ENCODE measurements at places on chromosomes 6 and 20. TPM values are rescaled to one million over a fixed set of nuclear protein-coding genes. Genes with fewer than 3 reads are reported as not detected.

- no peak for DNase-seq
Measured at GRCh38 chr6:167212713-167213005, 54.9 kb upstream of the GPR31 start.

The DDX43 gene
- 1.6 TPM for total RNA-seq

DNA sequence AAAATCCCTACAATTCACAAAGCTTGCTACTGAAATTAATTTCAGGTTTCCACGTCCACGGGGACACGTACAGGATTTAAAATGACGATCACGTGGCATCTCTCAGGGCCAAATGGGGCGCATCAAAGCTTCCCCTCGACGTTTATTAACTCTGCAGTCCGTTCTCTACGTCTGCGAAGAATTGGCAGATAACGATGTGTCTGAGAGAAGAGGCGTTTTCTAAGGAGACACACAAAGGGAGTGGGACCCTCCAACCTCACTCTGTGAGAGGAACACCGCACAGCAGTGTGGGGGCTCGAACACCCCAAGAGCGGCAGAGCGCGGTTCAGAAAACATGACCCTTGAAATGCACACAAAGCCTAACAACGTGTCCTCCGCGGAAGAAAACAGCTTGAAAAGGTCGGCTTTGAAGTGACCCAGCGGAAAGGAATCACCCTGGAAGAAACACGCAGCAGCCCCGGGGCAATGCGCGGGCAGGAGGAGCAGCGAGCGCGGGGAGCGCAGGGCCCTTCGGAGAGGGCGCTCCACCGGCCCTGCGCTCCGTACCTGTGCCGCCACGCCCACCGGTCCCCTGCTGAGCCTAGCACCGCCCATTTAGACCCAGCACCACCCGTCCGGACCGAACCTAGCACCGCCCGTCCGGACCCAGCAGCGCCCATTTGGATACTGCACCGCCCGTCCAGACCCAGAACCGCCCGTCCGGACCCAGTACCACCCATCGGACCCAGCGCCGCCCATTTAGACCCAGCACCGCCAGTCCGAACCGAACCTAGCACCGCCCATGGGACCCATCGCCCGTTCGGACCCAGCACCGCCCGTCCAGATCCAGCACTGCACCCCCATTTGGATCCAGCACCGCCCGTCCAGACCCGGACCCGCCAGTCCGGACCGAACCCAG lies 1.1 kb upstream of the AFDN start:
- DNase-seq, result peak; percentile 76

The MEP1A gene
- not detected for total RNA-seq

GRCh38 chr6:106825156-106825555 lies 149.4 kb downstream of the CD24 start:
- DNase-seq, result no peak

GRCh38 chr6:139852488-139853140 lies 478.2 kb upstream of the CITED2 start:
- no peak for DNase-seq

The LGSN gene
- total RNA-seq, result 0.06 TPM

GRCh38 chr6:25192590-25193459 lies 86.3 kb upstream of the CARMIL1 start:
- DNase-seq, result peak; percentile 20

DNA sequence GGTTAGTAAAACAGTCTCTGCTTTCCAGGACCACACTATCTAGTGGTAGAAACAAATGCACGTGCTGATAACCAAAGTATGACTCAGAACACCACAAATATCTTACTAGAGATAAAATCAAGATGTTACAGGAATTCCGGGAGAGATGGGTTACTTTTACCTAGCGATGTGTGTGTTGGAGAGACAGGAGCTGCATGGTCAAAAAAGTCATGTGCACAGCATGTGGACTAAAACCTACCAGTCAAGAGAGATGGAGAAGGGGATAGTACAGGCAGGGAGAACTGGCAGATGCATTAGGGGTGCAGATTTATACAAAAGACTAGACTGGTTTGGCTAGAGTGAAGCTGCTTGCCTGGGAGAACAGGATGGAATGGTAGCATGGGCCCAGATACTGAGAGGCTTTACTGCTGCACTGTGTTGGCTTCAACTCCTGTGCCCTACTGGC lies 75.3 kb upstream of the MRAP2 start:
- DNase-seq, result no peak

- no peak for DNase-seq
Measured at GRCh38 chr20:29740951-29741593, 1516.4 kb upstream of the DEFB115 start.

- peak; percentile 54 for DNase-seq
Measured at GRCh38 chr20:50724851-50725723, 6.3 kb upstream of the PARD6B start.

The MMP24 gene
- 1.6 TPM for total RNA-seq

The PRKN gene
- total RNA-seq, result 9.3 TPM

DNA sequence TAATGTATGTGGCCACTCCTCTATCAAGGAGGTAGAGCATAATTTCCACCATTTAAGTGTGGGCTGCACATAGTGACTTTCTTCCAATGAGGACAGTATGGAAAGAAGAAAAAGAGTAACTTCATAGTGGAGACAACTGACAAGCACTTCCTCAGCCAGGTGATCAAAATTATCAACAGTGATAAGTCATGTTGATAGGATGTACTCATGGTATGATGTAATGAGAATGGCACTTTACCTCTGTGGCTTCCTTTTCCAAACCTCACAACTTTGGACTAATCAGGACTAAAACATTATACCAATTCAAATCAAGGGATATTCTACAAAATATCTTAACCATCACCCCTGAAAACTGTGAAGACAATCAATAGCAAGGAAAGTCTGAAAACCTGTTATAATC lies 302.3 kb upstream of the CITED2 start:
- DNase-seq, result no peak

- no peak for DNase-seq
Measured at GRCh38 chr6:154292855-154293519, 63.6 kb downstream of the IPCEF1 start.

- no peak for DNase-seq
Measured at GRCh38 chr6:16868968-16869367, 107.7 kb upstream of the ATXN1 start.

GRCh38 chr6:33854572-33855030 lies 50.8 kb upstream of the MLN start:
- no peak for DNase-seq

GRCh38 chr20:19628570-19629134 lies 129.4 kb upstream of the RIN2 start:
- DNase-seq, result peak; percentile 75

The BFSP1 gene
- total RNA-seq, result 1.2 TPM

GRCh38 chr6:101662111-101662897 lies 268.8 kb downstream of the GRIK2 start:
- no peak for DNase-seq

DNA sequence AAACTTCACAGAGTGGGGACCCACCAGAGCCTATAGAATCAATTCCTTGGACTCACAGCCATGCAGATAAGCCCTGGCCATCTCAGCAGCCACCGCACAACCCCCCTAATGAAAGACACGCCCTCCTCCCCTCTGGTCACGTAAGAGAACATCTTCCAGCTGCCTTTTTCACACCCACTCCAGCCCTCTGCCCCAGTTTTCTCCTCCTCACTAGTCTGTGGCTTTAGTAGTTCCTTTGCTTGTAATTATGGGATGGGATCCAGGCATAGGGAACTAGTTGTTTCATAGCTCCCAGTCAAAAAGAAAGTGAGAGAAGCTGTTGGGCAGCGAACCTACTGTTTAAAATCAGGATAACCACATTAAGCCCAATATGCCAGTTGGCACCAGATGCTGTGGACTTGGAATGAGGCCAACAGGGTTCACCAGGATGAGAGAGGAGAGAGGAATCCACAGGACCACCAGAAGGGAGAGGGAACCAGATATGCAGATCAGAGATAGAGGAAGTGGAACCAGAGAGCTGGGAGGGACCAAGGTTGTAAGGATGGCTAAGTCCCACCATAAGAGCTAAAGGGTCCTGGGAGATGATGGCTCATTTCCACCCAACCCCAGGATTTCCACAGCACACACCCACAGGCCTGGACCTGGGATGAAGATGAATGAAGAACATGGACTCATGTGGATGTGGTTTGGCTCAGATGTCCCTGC lies 9.0 kb upstream of the BTN3A1 start:
- no peak for DNase-seq

GRCh38 chr6:39421383-39422225 lies 99.1 kb upstream of the KCNK16 start:
- DNase-seq, result no peak

The PRPH2 gene
- 1.7 TPM for total RNA-seq

The SAMD10 gene
- 12.7 TPM for total RNA-seq

- no peak for DNase-seq
Measured at GRCh38 chr6:4113649-4114048, 21.7 kb downstream of the ECI2 start.

DNA sequence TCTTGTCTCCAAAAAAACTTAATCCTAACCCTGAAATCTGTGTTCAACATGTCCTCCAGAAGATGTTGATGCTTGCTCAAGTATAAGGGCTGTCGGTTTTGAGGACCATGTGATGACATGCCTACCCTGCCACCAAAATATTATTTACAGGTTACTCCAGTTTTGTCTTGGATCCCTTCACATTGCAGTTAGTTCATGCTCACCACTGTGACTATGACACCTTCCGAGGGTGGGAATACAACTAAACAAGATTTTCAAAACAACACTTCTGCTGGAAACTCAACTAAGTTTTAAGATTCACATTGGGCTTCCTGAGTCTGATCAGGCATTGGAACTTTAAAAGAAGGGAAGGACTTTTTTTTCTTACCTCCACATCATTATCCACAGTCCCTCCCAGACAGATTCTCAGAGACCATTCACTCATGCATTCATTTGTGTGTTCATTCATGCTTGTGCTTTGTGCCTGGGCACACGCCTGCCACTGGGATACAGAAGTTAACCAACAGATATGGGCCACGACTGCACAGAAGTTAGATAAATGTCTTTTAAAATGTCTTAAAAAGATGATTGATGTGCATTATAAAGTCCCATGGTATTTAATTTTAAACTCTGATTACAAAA lies 118.7 kb upstream of the GJE1 start:
- DNase-seq, result no peak

The RFX6 gene
- not detected for total RNA-seq

DNA sequence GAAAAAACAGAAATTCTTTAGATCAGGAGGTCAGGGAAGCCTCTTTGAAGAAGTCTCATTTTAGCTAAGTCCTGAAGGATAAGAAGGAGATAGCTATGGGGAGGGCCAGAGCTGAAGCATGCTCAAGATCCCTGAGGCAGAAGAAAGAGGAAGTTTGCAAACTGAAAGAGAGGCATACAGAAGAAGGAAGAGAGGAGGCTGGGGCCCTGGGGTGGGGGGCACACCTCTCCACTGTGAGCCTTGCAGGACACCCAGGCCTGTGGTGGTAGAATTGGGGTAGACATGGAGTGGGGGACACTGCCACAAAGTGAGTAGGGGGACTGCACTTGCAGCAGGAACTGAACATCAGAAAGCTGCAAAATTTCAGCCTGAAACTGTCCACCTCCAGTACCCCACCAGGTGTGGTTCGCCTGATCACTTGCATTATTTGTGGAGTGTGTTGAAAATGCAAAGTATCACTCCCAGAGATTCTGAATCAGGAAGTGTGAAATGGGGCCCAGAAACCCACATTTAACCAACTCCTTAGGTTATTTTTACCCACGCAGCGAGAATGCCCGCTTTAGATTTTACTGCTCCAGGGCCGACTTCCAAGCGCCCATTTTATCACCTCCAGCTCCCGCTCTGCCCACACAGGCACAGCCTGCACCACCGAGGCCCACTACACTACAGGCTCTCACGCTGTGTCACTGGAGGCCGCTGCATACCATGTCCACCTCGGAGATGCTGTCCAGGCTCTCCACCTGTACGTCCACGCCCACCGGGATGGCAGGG lies 44.0 kb downstream of the GABRR2 start:
- no peak for DNase-seq

DNA sequence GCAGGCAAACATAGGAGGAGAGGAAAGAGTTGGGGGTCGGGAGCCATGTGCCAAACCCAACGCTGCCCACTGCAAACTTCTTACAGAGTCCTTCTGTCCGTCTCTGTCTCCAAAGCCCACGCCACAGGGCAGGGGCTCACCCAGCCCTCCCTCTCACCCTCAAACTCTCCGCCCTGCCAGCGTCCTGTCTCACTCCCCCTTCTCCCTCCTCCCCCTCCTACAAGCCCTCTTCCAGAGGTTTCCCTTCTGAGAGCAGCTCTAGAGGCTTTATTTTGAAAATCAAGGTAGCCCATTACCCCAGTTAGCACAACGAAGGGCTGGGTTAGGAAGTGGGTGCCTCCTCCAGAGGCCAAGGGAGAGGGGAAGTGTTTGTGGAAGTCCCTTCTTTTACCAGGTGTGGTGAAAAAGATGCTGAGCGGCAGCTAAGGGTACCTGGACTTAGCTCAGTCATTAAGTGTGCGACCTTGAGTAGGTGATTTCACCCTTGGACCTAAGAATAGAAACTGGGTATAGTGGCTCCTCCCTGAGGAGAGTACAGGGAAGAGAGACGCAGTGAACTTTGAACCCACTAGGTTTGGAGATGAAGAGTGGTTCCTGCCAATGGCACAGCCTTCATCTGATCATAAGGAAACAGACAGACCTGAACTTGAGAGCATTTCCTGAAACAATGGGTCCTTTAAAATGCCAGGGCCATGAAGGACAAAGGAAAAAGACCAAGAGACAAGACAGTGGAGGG lies 123.8 kb downstream of the BANF2 start:
- peak; percentile 57 for DNase-seq

DNA sequence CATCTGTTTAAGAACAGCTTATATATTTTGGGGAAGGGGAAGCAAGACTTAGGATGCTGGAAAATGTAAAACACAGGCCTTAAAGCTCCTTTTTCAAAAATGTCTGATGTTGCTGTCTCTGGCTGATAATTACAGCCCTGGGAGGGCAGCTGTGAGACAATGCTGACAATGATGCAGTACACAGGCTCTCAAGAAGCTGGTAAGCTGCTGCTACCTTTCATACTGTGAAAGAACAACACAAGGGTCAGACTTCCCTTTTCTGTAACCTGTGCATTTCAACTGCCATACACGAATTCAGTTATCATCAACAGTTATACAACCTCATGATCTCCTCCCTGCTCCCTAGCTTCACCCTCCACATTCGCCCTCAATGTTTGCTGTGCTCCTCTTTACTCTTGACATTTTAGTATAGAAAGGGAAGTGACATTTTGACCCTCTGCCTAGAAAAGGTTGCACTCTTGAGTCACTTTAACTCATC lies 25.2 kb downstream of the MAP7 start:
- DNase-seq, result no peak

DNA sequence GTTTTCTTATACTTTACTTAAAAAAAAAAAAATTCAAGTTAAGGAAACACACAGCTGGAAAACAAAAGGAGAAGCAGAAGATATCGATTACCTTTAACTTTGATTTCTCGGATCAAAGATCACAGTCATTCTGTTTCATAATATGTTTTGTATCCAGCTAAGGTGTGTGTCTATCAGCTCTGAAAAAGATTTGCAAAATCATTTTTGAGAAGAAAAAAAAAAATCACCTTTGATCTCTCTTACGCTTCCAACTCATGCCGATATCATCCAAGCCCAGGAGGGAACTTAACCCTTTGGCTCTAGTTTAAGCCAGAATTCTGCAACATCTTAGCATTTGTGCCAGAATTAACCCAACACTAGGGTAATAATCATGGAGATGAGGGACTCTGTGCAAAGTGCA lies 144.0 kb downstream of the NFATC2 start:
- no peak for DNase-seq

All from mucosa of gallbladder (tissue), 1 donor.